ENCODE measurements at places on chromosomes 11 and 22. TPM values are rescaled to one million over a fixed set of nuclear protein-coding genes. Genes with fewer than 3 reads are reported as not detected.

DNA sequence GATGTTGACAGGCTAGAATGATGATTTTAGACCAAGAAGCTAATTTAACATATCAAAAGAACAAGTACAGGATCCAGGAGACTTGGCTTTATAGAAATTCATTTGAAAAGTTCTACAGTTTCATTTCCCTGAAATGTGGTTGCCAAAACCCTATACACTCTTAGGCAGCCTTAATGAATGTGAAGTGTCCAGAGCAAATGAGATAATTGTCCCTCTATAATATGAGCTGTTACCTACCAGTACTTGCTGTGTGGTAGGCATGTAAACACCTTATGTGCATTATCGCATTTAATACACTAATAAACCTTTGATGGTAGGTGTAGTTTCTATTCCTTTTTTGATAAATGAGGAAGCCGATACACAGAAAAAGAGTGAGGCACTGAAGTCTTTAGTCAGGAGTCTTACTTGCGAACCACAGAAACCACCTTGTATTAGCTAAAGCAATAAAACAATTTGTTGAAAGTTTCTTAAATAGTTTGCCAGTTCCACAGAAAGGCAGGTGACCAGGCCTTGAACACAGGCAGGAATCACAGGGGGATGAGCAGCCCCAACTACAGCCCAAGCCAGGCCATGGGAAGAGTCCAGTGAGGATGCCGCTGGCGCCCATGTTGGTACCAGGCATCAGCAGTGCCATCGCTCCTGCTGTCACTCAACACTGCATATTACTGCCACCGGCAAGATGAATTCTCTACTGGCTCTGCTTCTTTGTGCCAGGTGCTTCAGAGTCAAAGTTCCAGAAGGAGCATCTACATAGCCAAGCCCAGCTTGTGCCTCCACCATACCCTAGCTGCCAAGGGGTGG is 81.7 kb downstream of the SWAP70 start:
- no peak for DNase-seq

DNA sequence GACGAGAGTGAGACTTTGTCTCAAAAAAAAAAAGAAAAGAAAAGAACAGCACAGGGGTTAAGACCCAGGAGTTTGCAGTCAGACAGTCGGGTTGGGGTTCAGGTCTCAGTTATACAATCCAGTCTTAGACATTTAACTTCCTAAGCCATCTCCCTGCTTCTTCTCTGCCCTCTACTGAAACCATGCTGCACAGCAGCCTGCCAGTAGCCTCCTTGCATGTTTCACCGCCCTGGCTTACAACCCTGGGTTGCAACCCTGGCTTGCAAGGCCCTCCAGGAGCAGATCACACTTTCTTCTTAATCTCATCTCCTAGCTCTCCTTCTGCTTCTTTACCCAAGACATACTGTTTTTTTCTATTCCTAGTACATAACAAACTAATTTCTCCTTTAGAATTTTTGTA is 5.9 kb upstream of the B3GAT3 start:
- DNase-seq, result no peak

- no peak for DNase-seq
These were observed 12.5 kb downstream of the PICALM start for GRCh38 chr11:86056351-86056854.

The STK33 gene
- polyA plus RNA-seq, result 4.8 TPM

DNA sequence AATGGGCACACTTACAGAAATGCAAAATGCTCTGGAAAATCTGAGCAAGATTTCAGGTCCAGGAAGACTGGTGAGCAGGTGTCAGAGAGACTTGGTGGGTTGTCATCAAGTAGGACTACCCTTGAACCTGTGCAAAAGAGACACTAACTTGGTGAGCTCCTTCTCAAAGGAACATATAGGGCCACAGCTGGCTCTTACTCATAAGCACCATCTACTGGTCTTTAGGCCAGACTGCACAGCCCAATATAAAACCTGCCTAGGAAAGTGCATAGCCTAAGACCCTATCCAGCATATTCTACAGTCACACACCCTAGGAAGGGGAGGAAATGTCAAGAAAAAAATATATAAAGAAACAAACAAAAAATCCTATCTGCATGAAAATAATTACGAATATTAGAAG is 18.2 kb upstream of the OR10W1 start:
- peak; percentile 47 for DNase-seq

DNA sequence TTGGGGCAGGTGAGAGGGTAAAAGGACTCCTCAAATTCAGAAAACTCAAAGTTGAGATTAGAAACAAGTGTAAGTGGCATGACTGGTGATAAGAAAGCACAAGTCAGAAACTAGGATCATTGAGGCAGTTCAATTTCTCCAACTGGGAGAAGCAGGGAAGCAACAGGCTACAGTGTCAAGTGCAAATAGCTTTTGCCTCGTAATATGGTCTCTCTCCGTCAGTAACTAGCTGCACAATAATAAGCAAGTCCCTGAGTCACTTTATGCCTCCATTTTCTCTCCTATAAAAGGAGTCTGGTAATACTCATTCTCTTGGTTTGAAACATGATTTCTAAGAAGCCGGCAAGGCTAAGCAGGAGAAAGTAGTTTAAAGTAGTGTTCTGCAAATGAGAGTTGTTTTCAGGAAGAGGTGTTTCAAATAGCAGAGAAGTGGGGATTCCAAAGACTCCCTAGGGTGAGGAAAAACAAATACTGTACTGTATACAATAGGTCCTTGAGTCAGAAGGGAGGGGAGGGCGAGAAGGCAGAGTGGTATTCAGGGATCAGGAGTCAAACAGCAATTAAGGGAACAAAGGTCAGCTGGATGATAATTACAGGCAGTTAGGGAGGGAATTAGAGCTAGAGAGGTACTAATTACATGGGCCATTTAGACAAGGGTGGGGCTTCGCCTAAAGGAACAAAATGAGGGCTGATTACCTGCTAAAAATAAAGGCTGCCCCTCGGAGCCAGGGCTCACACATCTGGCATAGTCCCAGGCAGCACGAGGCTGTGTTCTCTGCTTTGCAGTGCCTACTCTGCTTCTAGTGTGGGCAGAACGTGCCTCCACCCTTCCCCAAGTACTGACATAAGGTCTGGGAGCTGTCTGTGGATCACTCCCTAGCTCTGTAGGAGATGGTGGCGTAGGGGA is 96.0 kb upstream of the BDNF start:
- no peak for DNase-seq

DNA sequence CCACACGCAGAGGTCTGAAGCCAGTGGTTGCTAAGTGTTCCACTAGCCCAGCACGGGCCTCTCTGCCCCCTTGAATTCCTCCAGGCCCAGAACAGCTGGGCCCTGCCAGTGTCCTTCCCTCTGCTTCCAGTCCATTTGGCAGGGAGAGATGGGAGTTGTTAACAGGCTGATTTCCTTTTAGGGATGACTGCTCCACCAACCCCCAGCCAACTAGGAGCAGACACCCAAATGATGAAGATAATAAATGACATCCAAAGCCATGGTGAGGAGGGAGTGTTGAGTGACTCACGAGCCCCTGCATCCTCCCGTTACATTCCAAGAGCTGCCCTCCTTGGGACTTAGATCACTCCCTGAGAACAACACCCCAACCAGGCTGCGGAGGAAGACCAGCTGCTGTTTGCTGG is 20.6 kb downstream of the PARVA start:
- no peak for DNase-seq

DNA sequence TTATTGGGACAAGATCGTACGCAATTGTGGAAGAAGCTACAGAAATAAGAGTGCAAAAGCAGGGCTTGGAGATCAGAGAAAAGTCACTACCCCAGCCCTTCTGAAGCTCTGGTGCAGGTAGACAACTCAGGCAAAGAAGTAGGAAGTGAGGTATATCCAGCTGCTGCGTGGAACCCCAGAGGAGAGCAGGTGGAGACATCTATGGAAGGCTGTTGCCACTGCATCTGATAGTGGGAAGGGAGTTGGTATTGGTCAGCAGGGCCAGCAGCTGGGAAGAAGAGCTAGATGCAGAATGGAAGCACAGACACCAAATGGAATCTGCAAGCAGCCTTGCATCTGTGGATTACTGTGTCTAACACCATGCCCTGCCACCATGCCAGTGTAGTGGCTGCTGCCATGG is 165.1 kb downstream of the WNT11 start:
- DNase-seq, result peak; percentile 37

The CARD10 gene
- 15.3 TPM for polyA plus RNA-seq

The GRIA4 gene
- polyA plus RNA-seq, result not detected

- no peak for DNase-seq
These were observed 65.2 kb downstream of the PDE2A start for GRCh38 chr11:72609045-72609444.

- DNase-seq, result no peak
These were observed 49.5 kb downstream of the VSIG10L2 start for GRCh38 chr11:125995313-125995712.

The CCDC116 gene
- polyA plus RNA-seq, result 0.04 TPM

DNA sequence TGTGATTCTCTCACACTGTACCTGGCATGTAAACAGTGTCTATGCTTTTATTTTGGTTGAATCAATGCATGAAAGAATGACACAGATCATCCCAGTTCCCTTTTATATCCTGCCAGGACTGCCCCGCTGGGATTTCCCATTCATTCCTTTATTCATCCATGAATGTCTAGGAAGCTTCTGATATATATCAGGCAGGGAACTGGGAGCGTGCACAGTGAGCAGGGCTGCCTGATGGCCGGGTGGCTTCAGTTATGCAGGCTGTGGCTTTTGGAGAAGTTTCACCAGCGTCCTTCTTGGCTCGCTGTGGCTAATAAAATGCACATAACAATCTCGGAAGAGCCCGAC is 789.0 kb downstream of the TBC1D22A start:
- no peak for DNase-seq

- no peak for DNase-seq
These were observed 1.1 kb upstream of the CD248 start for GRCh38 chr11:66317723-66318599.

The TSPAN18 gene
- polyA plus RNA-seq, result 4.8 TPM

The MYBPC3 gene
- polyA plus RNA-seq, result 0.05 TPM

- DNase-seq, result no peak
These were observed 362.2 kb downstream of the CTTN start for GRCh38 chr11:70760416-70761020.

DNA sequence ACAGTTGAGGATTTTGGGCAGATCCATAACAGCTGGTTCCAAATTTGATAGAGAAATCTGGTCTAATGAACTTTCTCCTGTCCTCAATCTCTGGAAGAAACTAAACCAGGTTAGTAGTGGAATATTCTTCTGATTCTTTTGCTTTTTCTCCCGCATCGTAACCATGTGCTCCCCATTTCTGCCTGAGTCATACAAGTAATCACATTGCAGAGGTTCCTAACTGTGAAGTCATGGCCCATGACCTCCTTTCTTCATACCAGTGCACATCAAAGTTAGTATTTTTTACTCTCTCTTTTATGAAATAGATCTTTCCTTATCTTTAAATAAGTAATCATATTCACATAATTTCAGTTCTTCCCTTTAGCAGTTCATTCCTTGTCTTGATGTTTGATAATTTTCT is 249.0 kb downstream of the DYNC2H1 start:
- DNase-seq, result no peak

- peak; percentile 18 for DNase-seq
These were observed 1.4 kb upstream of the NEFH start for GRCh38 chr22:29478326-29479276.

The CDCA5 gene
- 46.0 TPM for polyA plus RNA-seq

GRCh38 chr22:48488611-48489511 is 1338.8 kb downstream of the BRD1 start:
- DNase-seq, result no peak

All from A549 (cell line).